ENCODE measurements at places on chromosomes 16 and 17.
A peak's percentile ranks its signal among the peaks of the same experiment; 100 is the strongest.

GRCh38 chr16:27414788-27415431 lies 12.9 kb downstream of the IL21R start:
- no peak for DNase-seq

DNA sequence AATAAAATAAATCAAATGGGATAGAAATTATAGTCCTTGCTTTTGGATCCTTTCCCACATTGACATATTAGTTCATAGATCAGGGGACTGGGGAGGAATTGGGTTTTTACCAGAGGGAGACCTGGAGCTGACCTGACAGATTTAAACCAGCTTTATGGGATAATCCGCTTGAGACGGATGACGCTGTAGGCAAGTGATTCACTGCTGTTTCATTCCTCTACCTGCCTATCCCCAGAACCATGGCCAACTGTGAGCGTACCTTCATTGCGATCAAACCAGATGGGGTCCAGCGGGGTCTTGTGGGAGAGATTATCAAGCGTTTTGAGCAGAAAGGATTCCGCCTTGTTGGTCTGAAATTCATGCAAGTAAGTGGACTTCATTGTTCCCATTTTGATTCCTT lies 2.1 kb downstream of the NME1 start:
- DNase-seq: no peak

DNA sequence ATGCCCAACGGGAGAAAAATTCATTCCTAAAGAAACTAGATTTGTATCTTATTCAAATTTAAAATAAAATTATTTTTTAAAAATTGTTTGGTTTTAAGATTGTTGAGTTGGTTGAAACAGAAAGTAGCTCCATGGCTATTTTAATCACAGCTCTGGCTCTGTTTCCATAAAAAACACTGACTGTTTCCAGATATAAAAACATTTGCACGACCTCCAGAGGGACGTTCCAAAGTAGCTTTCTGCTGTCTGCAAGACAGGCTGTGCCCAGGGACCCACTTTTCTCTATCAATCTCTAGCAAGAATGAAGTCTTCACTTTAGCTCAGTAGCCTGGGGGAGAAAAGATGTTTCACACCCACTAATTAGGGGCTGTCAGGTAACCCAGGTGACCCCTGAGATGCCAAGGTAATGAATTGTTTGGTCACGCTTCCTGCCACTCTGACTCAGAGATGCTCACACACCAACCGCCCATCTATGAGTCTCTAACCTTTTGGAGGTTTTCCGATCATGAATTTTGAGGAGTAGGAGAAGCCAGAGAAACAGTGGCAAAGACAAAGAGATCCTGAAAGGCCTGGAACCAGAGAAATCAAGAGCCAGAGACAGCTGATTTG lies 220.1 kb upstream of the SOX9 start:
- DNase-seq: no peak

GRCh38 chr17:1518410-1518809 lies 2.0 kb upstream of the INPP5K start:
- no peak for DNase-seq

GRCh38 chr17:59377410-59377809 lies 46.0 kb downstream of the YPEL2 start:
- DNase-seq: no peak

GRCh38 chr17:33657181-33657580 lies 364.1 kb upstream of the ASIC2 start:
- DNase-seq: no peak

- DNase-seq: no peak
Measured at GRCh38 chr16:27572711-27573110, 22.8 kb downstream of the KATNIP start.

DNA sequence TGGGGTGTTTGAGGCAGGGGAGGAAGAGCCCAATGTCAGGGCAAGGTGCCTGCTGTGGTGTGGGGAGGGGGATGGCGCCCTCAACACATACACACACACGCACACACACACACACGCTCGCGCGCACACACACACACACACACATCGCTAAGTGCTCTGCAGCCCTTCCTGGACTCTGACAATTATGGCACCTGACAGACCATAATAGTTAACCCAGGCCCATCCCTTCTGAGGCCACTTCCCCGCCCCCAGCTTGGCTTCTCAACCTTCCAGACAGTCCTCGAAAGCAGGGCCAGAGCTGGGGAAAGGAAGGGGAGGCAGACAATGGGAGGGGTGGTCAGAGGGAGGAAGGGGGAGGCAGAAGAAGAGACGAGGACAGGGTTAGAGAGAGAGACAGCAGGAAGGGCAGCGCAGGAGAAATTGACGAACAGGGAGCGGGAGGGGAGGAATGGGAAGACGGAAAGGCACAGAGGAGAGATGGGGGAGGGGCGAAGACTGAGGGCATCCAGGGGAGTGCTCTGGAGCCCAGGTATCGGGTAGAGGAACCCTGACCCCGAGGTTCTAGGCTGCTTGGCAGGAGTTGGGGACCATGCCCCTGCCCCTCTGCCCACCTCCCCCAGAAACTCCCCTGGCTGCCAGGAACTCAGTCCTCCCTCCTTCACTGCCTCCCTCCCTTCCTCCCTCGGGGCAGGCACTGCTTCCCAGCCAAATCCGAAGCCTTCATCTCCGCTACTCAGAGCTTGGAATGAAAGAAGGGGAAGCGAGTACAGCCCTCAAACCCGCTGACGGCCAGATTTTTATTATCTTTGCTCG lies 4.0 kb downstream of the SRCIN1 start:
- no peak for DNase-seq

- peak; percentile 40 for DNase-seq
Measured at GRCh38 chr16:87344931-87345631, 27.9 kb upstream of the C16orf95 start.

DNA sequence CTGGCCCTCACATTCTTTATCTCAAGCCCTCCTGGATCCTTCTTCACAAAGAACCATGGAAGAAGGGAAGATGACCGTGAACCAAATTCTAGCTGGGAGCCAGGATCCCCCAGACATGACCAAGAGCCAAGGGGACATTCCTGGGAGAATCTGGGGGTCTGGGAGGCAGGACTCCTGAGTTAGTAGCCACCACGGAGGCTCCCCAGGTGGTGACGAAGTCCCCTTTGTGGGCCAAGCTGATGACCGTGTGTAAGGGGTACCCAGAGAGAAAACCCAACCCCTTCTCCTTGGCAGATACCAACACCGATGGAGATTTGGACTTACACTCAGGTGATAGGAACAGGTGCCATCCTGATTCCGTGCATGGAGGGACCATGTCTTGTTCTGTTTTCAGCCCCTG lies 6.8 kb upstream of the GFAP start:
- no peak for DNase-seq

GRCh38 chr16:77823067-77823466 lies 34.7 kb downstream of the VAT1L start:
- DNase-seq: no peak

- DNase-seq: no peak
Measured at GRCh38 chr17:40509626-40510327, 8.4 kb upstream of the TNS4 start.

DNA sequence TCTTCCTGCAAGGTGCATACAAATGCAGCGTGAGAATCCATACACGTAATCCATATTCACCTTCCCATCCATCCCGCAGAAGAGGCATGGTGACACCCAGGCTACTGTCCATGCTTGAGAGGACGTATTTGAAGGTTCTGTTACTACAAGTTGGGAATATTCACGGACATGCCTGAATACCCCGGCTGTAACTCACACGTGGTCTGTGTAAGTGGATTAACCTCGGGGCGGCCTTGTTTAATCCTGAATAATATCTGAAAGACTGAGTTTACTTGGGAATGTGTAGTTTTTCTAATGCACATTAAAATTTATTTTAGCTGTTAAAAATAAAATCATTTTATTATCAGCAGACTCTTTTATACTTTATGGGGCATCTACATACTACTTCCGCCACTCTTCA lies 13.1 kb downstream of the CPSF4L start:
- DNase-seq: no peak

- peak; percentile 52 for DNase-seq
Measured at GRCh38 chr16:3188925-3189825, 1.2 kb downstream of the OR1F1 start.

- no peak for DNase-seq
Measured at GRCh38 chr16:85590506-85590832, 22.7 kb upstream of the GSE1 start.

DNA sequence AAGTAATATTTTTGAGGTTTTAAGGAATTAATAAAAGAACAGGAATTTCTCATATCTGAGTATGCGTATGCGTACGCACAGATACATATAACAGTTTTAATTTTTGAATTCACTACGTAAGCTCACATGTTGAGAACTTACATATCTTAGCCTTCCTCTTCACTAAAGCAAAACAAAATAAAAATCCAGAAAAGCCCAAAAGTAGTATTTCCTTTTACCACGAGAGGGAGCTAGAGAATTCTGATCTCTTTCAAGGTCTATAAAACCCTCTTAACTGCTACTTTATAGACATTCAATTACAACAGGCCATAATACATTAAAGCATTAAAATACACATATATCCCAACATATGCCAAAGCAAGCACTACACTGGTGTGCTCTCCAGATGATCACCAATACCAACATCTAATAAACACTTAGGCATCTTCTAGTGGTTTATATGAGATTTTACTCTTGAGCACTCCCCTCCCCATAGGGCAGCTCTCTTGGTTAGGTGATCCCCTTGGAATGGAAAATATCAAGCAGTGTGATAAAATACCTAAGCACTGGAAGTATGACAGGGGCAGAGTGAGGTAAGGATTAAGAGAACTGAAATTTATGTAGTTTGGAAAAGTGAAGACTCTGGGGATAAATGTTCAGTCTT lies 94.0 kb downstream of the SKAP1 start:
- no peak for DNase-seq

- DNase-seq: no peak
Measured at GRCh38 chr17:56754523-56755208, 79.1 kb downstream of the C17orf67 start.

GRCh38 chr17:70096861-70097260 lies 21.8 kb downstream of the KCNJ16 start:
- DNase-seq: no peak

DNA sequence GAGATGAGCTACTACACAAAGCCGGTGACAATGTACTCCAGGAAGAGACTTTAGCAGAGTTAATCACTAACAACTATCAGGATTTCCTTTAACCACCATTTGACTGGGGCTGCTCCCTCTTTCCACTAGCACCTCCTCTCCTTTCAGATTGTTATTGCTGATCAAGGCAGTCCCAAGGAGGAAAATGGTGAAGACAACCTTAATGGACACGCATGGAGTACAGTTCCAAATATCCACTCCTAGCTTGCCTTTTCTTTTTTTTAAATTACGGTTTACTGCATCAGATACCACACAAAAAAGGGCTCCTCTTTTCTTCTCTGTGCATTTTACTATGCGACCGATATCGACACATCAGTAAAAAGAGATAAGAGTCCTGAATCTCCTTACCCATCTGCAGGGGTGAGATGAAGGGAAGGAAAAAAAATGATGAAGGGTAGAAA lies 30.9 kb downstream of the FAM222B start:
- DNase-seq: peak; percentile 8

GRCh38 chr16:11389631-11390565 lies 44.6 kb downstream of the RMI2 start:
- DNase-seq: no peak

GRCh38 chr16:55147396-55147795 lies 176.6 kb upstream of the IRX6 start:
- no peak for DNase-seq

DNA sequence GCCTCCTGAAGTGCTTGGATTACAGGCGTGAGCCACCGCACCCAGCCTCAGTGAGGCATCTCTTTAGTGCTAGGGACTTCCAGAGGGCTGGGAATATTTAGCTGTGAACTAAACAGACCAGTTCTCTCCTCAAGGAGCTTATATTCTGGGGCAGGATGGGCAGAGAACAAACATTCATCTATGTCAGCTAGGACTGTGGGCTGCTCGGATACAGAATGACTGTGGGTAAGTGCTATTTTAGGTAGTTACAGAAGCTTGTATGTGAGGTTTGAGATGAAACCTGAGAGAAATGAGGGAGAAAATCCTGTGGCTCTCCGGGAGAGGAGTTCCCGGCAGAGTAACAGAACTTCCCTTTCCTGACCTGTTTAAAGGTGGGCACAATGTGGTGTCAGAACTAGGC lies 6.2 kb upstream of the INPP5K start:
- no peak for DNase-seq

DNA sequence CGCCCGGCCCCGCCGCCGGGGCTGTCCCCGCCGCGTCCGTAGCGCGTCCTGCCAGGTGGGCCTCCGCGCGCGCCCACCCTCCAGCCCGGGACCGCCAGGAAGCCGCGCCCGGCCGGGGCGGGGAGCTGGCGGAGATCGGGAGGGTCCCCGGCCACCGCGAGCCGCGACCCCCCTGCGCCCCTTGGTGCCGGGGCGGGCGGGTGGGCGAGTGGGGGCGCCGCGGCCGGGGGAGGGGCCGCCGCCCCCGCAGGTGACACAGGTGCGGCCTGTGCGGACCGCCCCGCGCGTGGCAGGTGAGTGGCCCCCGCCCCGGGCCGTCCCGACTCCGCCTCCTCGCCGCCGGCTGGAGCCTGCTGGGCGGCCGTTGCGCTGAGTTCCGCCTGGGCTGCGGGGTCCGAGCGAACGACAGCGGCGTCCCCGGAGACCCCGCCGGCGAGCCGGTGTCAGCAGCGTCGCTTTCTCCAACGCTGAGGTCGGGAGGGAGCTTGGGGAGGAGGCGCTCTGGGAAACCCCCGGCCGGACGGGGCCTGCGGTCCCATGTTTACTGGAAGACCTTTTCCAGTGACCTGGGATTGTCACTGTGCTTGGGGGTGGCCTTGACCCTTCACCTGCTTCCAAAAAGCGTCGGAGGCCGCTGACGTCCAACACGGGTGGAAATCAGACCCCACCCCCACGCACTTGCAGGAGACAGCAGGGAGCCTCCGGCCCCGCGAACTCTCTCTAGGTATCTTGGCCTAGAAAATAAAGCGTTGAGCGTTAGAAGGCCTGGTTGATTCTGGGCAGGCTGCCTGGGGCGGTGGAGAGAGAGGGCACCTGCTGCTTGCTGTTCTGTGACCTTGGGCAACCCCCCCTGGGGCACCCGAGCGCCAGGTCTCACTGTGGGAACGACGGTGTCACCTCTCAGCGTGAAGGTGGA lies 542 bp downstream of the KLHL36 start:
- DNase-seq: peak; percentile 30

DNA sequence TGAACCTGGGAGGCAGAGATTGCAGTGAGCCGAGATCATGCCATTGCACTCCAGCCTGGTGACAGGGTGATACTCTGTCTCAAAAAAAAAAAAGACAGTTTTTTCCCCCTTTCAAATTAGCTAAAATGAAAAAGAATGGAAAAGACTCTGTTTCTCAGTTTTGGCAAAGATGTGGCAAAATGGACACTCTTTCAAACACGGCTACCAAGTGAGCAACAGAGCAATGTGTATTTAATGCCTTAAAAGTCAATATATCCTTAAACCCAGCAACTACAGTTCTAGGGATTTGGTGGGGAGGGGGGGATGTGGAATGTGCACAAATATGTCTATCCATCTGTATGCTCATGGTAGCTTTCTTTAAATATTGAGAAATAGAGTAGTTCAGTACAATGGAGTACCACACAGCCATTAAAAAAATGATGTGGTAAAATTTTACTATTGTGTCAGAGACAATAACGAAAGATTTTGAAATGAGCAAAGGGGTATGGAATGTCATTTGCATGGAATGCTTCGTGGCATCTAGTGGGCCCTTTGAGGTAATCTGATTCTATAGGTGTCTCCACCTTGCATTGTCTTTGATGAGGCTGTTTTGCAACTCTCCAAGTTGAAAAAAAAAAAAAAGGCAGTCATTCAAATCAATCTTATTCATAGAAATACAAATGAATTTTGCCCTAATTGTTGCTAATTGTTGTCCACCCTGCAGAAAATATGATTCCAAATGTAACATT lies 108.1 kb downstream of the AXIN2 start:
- no peak for DNase-seq

- no peak for DNase-seq
Measured at GRCh38 chr16:3038256-3038655, 1.5 kb upstream of the BICDL2 start.

- DNase-seq: no peak
Measured at GRCh38 chr17:70344386-70345060, 175.2 kb downstream of the KCNJ2 start.

Data from stimulated activated CD4-positive, alpha-beta T cell treated with anti-CD3 and anti-CD28 coated beads, Interleukin-4, amount 100 ng/mL, for 24 hours (primary cell).